HFFc6 (cell line): ENCODE measurements at places on chromosomes 7 and 10. TPM values are rescaled to one million over a fixed set of nuclear protein-coding genes. Genes with fewer than 3 reads are reported as not detected.

DNA sequence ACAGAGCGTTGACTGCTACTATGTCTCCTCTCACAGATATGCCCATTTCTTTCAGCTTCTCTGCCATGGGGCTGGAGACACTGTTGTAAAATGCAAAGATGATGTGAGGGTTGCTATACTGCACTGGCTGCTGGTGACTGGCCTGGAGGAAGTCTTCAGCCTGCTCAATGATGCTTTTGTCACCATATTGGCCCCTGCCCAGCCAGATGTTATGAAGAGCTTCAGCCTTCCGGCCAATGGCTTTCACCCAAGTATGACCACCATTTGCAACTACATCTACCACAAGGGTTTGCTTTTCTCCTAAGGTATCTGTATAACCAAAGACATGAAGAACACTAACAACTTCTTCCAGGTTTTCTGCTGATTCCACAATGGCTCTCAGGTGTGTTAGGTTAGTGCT lies 1.6 kb downstream of the C7orf25 start:
- no peak overlapping the region for H3K4me3 ChIP-seq
- DNase-seq: no peak
- H3K36me3 ChIP-seq: peaks cover 13% of the 10 kb centered on the region; the same call in 1 of the 2 replicates
- peaks cover 57% of the 10 kb centered on the region for H3K4me1 ChIP-seq

GRCh38 chr7:101693498-101694091 lies 64.5 kb upstream of the MYL10 start:
- no peak overlapping the region for H3K4me3 ChIP-seq
- no peak for DNase-seq
- peaks cover 12% of the 10 kb centered on the region for H3K27me3 ChIP-seq
- H3K36me3 ChIP-seq: no peaks in the 10 kb centered on the region

GRCh38 chr7:106448992-106449859 lies 164.4 kb upstream of the NAMPT start:
- peaks cover 4% of the 10 kb centered on the region; the same call in 1 of the 2 replicates for H3K27me3 ChIP-seq
- no peak for DNase-seq
- no peak overlapping the region for H3K27ac ChIP-seq
- no peak overlapping the region for H3K4me3 ChIP-seq
- H3K4me1 ChIP-seq: peaks cover 19% of the 10 kb centered on the region

GRCh38 chr10:110346914-110347313 lies 42.2 kb upstream of the SMNDC1 start:
- H3K27me3 ChIP-seq: peaks cover 3% of the 10 kb centered on the region; the same call in 1 of the 2 replicates
- peaks cover 4% of the 10 kb centered on the region; the same call in 1 of the 2 replicates for H3K36me3 ChIP-seq
- no peak overlapping the region for H3K4me3 ChIP-seq
- no peak for DNase-seq

The IFT22 gene
- total RNA-seq: 25.9 to 33.4 TPM (median 27.0 TPM) in 3 replicates

DNA sequence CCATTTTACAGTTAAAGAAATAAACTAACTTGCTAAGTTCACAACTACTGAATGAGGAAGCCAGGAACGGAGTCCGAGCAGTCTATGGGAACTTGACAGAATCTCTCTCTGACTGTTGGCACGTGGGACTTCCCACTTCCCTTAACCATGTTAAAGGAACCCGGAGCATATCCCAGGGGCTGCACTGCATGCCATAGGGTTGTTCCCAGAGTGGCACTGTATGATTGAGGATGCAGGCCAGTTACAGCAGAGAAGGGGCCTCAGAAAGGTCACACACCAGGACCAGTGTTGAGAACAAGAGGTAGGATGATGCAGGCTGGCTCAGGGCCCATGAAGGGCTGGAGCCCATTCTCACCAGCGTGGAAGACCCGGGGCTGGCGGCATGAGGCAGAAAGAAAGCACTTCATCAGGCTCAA lies 201.8 kb downstream of the NSUN6 start:
- H3K27ac ChIP-seq: no peak overlapping the region
- no peak for DNase-seq
- H3K27me3 ChIP-seq: peaks cover 2% of the 10 kb centered on the region; the same call in 1 of the 2 replicates
- H3K4me3 ChIP-seq: no peak overlapping the region

DNA sequence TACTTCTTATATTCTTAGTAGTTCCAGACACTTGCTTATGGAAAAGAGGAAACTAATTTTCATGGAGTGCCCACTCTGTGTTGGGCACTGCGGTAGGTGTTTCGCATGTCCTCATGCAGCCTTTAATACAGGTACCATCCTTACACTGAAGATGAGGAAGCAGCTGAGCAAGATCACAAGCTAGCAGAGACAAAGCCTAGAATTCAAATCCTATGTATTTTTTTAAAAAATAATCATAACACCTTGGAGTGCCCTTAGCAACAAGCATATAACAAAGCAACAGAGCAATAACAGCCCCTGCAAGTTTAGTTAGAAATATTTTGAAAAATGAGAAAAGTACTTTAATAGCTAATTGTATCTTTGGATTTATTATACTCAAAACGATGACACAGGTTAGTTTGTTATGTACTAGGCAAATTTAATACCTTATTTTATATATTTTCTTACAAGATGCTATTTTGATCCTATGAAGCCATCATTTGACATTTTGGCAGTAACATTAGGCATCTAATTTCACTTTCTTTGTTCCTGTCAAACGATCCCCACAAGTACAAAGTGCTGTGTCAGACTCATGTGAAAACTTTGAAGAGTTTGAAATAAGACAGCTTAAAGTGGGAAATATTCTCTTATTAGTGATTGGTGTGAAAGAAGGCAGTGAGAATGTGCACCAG lies 245.8 kb downstream of the CDK14 start:
- peaks cover 6% of the 10 kb centered on the region; the same call in 1 of the 2 replicates for H3K4me1 ChIP-seq
- H3K27ac ChIP-seq: no peak overlapping the region
- no peaks in the 10 kb centered on the region; the same call in 1 of the 2 replicates for H3K27me3 ChIP-seq
- H3K36me3 ChIP-seq: peaks cover 26% of the 10 kb centered on the region

DNA sequence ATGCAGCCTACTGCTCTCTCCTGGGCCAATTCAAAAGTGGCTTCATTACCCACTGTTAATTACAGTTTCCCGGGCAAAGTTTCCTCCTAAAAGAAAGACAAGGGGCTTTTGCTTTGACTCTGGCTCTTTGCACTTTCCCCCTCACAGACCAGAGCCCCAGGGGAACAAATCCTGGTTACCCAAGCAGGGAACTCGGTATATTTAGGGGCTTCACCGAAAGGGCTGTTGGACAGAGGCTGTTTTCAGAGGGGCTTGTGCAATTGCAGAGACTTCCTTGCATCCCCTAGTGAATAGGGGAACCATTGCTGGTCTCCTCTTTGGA lies 7.0 kb downstream of the CPA1 start:
- H3K4me1 ChIP-seq: peaks cover 9% of the 10 kb centered on the region

- H3K4me1 ChIP-seq: peaks cover 100% of the 10 kb centered on the region
- peaks cover 15% of the 10 kb centered on the region; the same call in 1 of the 2 replicates for H3K36me3 ChIP-seq
- H3K4me3 ChIP-seq: peak overlapping the region; percentile 98
- peaks cover 3% of the 10 kb centered on the region for H3K27me3 ChIP-seq
- H3K27ac ChIP-seq: peak overlapping the region; percentile 90
These were observed 8.2 kb downstream of the TWIST1 start for GRCh38 chr7:19109000-19109946.

DNA sequence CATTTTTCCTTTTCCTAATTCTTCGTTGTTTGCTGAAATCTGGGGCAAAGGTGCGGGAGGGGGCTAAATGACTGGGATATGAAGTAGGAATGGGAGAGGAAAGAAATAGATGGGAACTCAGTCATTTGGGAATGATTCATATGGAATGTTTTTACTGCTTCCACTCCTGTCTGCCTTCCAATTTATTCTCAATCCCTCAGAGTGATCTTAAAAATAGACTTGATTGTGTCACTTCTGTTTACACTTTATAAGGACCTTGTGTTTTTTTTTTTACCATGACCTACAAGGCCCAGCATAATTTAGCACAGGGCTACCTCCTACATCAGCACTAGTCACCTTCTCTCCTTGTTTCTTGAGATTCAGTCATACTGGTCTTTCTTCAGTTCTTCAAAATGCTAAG lies 97.9 kb downstream of the PTEN start:
- peaks cover 30% of the 10 kb centered on the region for H3K36me3 ChIP-seq
- H3K27me3 ChIP-seq: peaks cover 3% of the 10 kb centered on the region; the same call in 1 of the 2 replicates
- peak overlapping the region; percentile 75 for H3K27ac ChIP-seq
- peak; percentile 67 for DNase-seq
- H3K4me3 ChIP-seq: peak overlapping the region; percentile 42

The C1GALT1 gene
- 31.1 to 47.4 TPM (median 33.7 TPM) in 3 replicates for total RNA-seq

DNA sequence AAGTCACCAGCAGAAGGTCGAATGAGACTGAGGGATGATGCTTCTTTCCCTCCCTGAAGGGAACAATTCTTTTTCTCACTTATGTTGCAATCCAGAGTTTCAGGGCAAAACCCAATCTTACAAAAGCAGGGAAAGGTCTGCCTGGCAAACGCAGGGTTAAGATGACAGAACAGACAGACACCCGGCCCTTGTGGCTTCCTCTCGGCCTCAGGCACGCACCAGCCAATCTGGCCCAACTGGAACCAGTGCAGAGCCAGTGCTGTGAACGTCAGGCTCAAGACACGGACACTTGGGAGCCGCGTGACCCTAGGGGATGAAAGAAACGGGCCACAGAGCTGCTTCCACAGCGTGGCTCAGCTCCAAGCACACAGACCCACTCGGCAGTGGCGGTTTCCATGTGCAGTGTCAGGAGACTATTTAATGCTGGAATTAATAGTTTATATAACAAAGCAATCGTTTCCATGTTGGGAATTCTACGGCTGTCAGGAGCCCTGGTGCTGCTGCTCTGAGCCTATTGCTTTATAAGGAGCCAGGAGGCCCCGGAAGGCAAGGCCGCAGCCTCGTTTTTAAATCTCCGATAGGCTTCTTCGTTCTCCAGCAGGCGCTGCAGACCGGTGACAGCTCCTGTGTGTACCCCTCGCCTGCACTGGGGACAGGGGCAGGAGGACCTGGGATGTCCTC lies 198.4 kb downstream of the DIP2C start:
- peaks cover 4% of the 10 kb centered on the region; the same call in 1 of the 2 replicates for H3K36me3 ChIP-seq
- peaks cover 9% of the 10 kb centered on the region for H3K4me1 ChIP-seq
- H3K27ac ChIP-seq: peak overlapping the region; percentile 42
- no peak overlapping the region for H3K4me3 ChIP-seq

The CCL24 gene
- not detected in 3 replicates for total RNA-seq

DNA sequence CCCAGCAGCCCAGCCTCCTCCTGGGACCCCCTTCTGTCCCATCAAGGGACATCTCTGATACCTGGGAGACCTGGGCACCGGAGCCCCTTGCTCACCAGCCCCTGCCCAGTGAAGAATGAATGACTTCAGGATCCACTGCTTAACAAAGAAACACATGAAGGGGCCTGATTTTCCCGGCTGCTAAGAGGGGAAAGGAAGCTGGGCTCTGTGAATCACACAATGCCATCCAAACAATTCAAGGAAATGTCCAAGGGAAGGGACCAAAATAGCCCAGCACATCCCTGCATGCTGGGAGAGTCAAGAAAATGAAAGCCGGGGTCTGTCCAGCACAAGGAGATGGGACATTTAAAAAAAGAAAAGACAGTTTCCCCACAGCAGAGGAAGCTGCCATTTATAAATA lies 128.7 kb upstream of the JCAD start:
- no peak overlapping the region for H3K4me3 ChIP-seq
- peaks cover 58% of the 10 kb centered on the region for H3K4me1 ChIP-seq
- no peak for DNase-seq
- H3K36me3 ChIP-seq: no peaks in the 10 kb centered on the region; the same call in 1 of the 2 replicates
- peaks cover 16% of the 10 kb centered on the region for H3K27me3 ChIP-seq

The IRF5 gene
- not detected in 3 replicates for total RNA-seq

DNA sequence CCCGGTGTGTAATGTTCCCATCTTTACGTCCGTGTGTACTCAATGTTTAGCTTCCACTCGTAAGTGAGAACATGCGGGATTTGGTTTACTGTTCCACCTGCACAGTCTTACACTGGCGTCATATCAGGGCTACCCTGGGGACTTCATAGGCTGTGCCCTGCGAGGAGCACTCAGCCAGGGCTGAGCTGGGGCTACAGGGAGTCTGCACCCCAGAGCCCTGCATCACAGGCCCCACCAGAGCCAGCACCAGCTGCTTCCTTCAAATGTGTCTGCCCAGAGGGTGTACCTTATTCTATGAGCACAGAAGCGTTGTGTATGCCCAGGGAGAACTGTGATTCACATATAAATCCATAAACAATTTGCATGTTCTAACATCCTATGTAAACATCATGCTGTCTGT lies 277.1 kb downstream of the TCERG1L start:
- H3K4me1 ChIP-seq: no peaks in the 10 kb centered on the region
- no peak overlapping the region for H3K27ac ChIP-seq
- H3K27me3 ChIP-seq: no peaks in the 10 kb centered on the region
- H3K4me3 ChIP-seq: no peak overlapping the region
- H3K36me3 ChIP-seq: peaks cover 10% of the 10 kb centered on the region; the same call in 1 of the 2 replicates
- no peak for DNase-seq

The TRIL gene
- total RNA-seq: 0.07 TPM in 1 of 3 replicates, not detected in the others

The PITX3 gene
- total RNA-seq: not detected in 3 replicates

GRCh38 chr7:55234408-55234807 lies 130.7 kb upstream of the LANCL2 start:
- DNase-seq: no peak
- H3K4me3 ChIP-seq: no peak overlapping the region
- no peak overlapping the region for H3K27ac ChIP-seq
- H3K4me1 ChIP-seq: peaks cover 10% of the 10 kb centered on the region; the same call in 1 of the 2 replicates

The KCNK18 gene
- total RNA-seq: not detected in 2 replicates

The CAMK2B gene
- not detected in 2 replicates for total RNA-seq

DNA sequence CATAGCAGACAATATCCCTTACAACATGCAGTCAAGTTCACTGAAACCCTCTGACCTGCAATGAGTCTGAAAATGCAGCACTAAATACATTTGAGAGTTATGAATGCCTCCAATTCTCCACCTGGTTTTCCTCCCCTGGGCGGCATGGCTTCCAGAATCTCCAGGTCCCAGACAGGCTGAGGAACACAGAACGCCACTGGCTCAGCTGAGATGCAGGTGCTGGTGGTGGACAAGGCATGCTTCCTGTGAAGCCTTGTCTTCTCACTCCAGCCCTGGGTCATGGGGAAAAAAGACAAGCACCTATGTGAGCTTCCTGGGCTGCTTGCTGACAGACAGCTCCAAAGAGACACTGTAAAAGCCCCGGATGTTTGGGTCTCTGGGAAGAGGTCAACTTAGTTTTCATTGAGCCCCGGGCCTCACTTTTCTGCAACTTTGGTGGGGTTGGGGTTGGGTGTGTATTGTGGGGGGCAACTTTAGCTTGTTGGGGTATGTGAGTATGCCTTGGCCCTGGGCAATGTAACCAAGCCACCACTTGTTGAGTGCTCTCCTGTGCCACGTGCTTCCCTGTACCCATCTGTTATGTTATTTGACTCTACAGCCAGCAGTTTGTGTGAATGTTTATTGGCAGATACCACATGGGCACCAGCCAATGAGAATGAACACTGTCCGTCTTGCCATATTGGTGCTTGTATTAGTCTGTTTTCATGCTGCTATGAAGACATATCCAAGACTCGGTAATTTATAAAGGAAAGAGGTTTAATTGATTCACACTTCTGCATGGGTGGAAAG lies 127.8 kb downstream of the EMX2 start:
- H3K4me3 ChIP-seq: no peak overlapping the region
- peaks cover 4% of the 10 kb centered on the region for H3K27me3 ChIP-seq
- no peak for DNase-seq
- no peaks in the 10 kb centered on the region for H3K4me1 ChIP-seq
- H3K27ac ChIP-seq: no peak overlapping the region

The CFAP58 gene
- total RNA-seq: 0.37 and 0.42 TPM in 2 replicates

The SPACDR gene
- 0.51 to 0.98 TPM (median 0.72 TPM) in 3 replicates for total RNA-seq

The PRSS1 gene
- not detected in 3 replicates for total RNA-seq

- H3K27ac ChIP-seq: no peak overlapping the region
- no peaks in the 10 kb centered on the region for H3K4me1 ChIP-seq
- DNase-seq: no peak
- no peak overlapping the region for H3K4me3 ChIP-seq
These were observed 338.9 kb upstream of the MBL2 start for GRCh38 chr10:53111529-53111928.
